Right atrium auricular region (tissue), 2 donors: ENCODE measurements at places on chromosomes 12 and 14. TPM values are rescaled to one million over a fixed set of nuclear protein-coding genes. Genes with fewer than 3 reads are reported as not detected.

DNA sequence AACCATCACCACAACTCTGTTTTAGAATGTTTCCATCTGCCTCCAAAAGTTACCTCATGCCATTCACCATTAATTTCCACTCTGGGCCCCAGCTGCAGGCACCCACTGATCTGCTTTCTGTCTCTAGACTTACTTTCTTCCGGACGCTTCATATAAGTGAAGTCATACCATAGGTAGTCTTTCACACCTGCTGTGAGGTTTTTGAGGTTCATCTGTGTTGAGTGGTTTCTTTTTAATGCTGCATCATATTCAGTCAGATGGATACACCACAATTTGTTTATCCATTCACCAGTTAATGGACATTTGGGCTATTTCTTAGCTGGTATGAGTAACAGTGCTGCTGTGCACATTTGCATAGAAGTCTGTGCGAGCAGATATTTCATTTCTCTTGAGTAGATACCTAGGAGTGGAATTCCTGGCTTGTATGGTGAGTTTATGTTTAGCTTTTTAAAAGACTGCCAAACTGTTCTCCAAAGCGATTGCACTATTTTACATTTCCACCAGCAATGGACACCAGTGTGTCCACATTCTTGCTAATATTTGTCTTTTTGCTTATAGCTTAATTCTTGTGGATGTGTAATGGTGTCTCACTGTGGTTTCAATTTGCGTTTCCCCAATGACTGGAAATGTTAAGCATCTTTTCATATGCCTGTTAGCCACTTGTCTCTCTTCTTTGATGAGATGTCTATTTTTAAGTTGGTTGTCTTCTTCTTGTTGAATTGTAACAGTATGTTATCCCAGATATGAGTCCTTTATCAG is 48.3 kb downstream of the ZFYVE21 start:
- no peaks in the 10 kb centered on the region for H3K27me3 ChIP-seq
- no peak for DNase-seq
- H3K4me3 ChIP-seq: no peak overlapping the region
- H3K36me3 ChIP-seq: peaks cover 18% of the 10 kb centered on the region
- H3K4me1 ChIP-seq: no peaks in the 10 kb centered on the region

DNA sequence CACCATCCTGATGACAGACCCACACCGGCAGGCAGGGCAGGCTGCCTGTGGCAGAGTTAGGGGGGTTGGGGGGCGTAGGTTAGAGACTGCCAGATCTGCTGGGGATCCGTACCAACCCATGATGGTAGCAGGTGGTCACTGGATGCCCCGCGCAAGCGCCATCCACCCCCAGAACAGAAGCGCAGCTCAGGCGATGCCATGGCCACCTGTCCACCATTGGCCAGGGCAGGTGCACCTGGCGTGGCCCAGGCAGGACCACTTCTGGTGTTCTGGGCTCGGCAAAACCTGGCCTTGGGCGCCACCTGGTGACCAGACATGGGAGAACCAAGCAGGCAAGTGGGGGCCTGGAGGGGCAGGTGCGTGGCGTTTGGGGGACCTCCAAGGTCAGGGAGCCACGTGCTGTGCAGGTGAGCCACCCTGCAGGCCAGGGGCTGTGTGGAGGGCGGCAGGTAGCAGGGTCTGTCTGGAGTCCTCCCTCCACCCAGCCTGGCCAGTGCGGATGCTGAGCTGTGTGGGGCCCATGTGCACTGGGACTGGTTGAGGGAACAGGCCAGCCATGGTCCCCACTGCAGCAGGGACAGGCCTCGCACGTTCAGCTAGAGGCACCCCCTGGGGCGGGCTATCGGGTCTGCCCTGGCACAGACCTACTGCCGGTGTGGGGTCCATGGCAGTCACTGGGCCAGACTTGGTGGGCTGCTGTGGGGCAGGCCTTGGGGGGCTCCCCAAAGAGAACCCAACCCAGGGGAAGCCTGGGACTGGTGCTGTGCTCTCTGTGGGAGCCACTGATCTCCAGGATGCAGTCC is 15.6 kb downstream of the BAG5 start:
- H3K36me3 ChIP-seq: no peaks in the 10 kb centered on the region
- H3K4me3 ChIP-seq: no peak overlapping the region
- no peaks in the 10 kb centered on the region for H3K4me1 ChIP-seq
- no peak overlapping the region for H3K27ac ChIP-seq
- no peaks in the 10 kb centered on the region for H3K27me3 ChIP-seq

DNA sequence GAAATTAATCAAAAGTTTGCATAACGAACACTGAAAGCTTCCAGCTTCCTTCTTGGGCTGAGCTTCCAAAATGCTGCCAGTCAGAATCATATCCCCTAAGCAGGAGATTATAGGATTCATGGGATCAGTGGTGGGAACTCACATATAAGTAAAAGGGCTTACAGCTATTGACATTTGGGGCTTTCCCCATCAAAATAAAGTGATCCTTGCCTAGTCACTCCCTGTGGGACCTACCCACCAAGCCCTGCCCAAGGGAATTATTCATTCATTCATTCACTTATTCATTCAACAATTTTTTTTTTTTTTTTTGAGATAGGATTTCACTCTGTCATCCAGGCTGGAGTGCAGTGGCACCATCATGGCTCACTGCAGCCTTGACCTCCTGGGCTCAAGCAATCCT is 47.5 kb upstream of the NR1H4 start:
- no peak overlapping the region for H3K4me3 ChIP-seq
- H3K27me3 ChIP-seq: no peaks in the 10 kb centered on the region
- no peaks in the 10 kb centered on the region for H3K4me1 ChIP-seq
- DNase-seq: no peak
- H3K36me3 ChIP-seq: no peaks in the 10 kb centered on the region

GRCh38 chr12:96400631-96401075 is 414 bp upstream of the CDK17 start:
- no peak for DNase-seq
- H3K36me3 ChIP-seq: no peaks in the 10 kb centered on the region
- H3K4me3 ChIP-seq: peak overlapping the region; percentile 97
- H3K4me1 ChIP-seq: peaks cover 23% of the 10 kb centered on the region
- H3K27ac ChIP-seq: peak overlapping the region; percentile 99

DNA sequence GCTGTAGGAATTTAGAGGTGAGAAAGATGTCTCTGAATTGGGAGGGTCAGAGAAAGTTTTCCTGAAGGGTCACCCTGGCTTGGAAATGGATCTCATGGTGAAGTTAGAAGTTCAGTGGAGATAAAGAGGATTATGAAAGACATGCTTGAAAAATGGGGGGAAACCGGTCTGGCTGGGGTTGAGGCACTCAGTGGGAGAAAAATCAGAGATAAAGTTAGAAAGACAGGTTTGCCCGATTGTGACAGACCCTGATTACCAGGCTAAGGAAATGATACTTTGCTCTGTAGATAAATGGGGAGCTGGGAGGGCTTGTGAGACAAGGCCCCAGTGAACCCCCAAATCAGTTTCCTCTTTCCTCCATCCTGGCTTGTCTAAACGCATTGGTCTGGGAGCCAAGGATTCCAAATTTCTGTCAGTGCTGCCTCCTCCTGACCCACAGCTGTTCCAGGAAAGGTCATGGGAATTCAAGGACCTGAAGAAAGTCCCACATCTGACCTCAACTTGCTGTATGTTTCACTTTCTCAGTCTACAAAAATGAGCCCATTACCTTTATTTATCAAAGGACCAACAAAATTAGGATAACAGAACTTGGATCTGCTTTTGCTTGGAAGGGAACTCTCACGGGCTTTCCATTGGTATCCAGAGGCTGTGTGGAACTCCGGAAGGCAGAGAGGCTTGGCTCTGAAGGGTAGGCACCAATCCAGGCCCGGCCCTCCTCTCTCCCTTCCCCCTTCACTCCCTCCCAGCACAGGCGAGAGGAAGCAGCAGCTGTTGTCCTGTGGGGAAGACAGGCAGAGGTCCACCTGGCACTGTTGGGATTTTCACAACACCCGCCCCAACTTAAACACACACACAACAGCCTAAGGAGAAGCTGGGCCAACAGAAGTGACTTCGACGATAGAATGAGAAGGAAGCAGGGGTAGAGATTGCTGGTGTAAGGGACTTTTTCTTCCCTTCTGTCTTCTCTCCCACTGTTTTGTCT is 3.4 kb upstream of the RNASE7 start:
- H3K27ac ChIP-seq: peak overlapping the region; percentile 67
- H3K4me1 ChIP-seq: peaks cover 36% of the 10 kb centered on the region
- no peaks in the 10 kb centered on the region for H3K27me3 ChIP-seq

DNA sequence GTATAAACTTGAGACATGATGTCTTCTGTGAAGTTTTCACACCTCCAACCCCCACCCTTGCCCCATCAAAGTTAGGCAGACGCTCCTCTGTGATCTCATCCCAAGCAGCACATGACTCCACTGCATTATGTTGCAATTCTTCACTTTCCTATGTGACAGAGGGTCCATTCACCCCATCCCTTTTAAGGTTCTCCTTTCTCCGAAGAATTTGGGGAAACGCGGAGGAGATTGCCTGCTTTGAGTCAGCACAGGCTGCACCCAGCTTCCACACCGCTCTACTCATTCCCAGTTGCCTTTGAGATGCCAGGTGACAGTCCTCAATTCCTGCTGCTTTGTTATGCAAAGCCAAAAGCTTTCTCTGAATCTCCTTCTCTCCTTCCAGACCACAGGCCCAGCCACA is 61.8 kb downstream of the PHLDA1 start:
- H3K27ac ChIP-seq: no peak overlapping the region
- no peak for DNase-seq
- H3K36me3 ChIP-seq: no peaks in the 10 kb centered on the region
- no peaks in the 10 kb centered on the region for H3K4me1 ChIP-seq
- H3K4me3 ChIP-seq: no peak overlapping the region
- H3K27me3 ChIP-seq: no peaks in the 10 kb centered on the region

DNA sequence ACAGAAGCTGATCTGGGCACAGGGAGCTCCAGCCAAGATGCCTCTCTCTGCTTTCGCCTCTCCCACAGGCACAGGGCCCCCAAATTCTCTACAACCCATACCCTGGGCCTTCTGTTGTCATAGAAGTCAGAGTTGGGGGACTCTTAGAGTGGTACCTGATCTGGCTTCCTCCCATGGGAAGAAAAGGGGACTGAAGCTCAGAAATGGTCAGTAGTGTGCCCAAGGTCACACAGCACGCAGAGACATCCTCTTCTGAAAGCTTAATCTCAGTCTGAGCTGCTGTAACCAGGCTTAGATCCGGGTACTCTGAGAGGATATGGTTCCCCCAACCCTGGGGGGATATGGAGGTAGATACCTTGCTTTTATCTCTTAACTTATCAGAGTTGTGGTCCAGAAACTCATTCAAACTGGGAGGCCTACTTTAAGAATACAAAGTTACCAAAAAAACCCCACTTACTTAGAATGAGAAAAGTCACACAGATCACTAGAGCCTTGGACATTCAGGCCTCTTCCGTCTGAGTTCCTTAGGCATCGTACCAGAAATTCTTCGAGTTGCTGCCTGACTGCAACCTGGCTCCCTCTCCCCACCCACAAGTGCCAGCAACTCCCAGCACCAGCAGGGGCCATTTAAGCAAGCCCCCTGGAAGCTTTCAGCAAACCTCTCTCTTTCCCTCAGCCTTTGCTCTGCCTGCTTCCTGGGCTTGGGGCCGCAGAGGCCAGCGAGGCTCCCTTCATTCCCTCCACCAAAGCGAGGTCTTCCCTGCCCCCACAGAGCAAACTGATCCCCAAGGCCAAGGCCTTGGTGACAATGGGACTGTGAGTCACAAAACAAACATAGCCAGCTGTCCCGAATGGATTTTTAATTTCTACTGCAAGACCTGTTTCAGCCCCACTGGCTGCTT is 13.9 kb downstream of the KRT7 start:
- no peaks in the 10 kb centered on the region for H3K36me3 ChIP-seq
- H3K27ac ChIP-seq: no peak overlapping the region
- no peaks in the 10 kb centered on the region for H3K27me3 ChIP-seq

- H3K4me3 ChIP-seq: no peak overlapping the region
- H3K4me1 ChIP-seq: peaks cover 5% of the 10 kb centered on the region
- H3K27ac ChIP-seq: no peak overlapping the region
- no peak for DNase-seq
- no peaks in the 10 kb centered on the region for H3K36me3 ChIP-seq
- H3K27me3 ChIP-seq: no peaks in the 10 kb centered on the region
These were observed 36.6 kb upstream of the OR5AU1 start for GRCh38 chr14:21192447-21192822.

DNA sequence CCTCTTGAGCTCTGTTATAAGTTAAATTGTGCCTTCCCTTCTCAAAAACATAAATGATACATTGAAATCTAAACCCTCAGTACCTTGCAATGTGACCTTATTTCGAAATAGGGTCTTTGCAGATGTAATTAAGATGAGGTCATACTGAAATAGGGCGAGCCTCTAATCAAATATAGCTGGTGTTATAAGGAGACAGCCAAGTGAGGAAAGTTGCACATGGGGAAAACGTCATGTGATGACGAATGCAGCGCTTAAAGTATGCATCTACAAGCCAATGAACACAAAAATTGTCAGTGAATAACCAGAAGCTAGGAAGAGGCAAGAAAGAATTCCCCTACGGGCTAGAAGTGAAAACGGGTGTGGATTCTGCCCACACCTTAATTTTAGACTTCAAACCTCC is 305.2 kb upstream of the FOXG1 start:
- H3K36me3 ChIP-seq: no peaks in the 10 kb centered on the region
- no peaks in the 10 kb centered on the region for H3K4me1 ChIP-seq
- no peak overlapping the region for H3K4me3 ChIP-seq
- no peak for DNase-seq
- no peaks in the 10 kb centered on the region for H3K27me3 ChIP-seq
- no peak overlapping the region for H3K27ac ChIP-seq

GRCh38 chr12:106227641-106228319 is 20.0 kb downstream of the CKAP4 start:
- no peaks in the 10 kb centered on the region for H3K36me3 ChIP-seq
- no peaks in the 10 kb centered on the region for H3K27me3 ChIP-seq
- H3K4me1 ChIP-seq: peaks cover 19% of the 10 kb centered on the region
- DNase-seq: peak; percentile 80
- no peak overlapping the region for H3K4me3 ChIP-seq

DNA sequence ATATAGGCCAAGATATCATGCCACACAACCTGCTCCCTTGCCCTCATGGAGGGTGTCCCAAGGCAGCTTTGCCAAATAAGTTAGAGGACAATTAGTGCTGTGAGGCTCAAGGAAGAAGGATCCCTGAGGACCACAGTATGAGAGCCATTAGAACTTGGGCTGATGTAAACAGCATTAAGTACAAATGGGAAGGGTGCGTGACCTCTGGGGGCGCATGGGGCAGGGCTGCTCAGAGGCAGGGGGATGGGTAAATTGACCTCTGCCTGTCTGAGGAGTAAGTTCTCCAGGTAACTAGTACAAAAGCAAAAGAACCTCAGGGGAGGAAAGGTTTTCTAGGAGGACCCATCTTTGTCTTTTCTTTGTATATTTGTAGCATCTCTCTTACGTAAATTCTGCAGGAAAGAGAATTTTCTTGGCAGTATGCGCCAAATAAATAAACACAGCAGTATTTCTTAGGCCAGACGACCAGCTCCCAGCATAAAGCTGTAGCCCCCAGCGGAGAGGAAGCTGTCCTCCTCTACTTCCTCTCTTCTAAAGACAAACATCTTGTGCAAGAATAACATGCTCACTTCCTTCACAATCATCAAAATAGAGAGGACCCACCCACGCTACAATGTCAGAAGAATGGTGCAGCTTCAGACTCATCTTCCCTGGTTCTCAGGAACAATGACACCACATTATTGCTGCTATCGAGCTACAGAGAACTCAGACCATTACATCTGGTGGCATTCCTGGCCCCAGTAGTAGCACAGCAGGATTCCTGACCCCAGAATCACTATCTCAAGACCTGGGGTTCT is 16.4 kb upstream of the VWF start:
- H3K27me3 ChIP-seq: no peaks in the 10 kb centered on the region
- DNase-seq: no peak
- H3K27ac ChIP-seq: peak overlapping the region; percentile 50
- H3K36me3 ChIP-seq: no peaks in the 10 kb centered on the region

The SLC24A4 gene
- 0.04 TPM for total RNA-seq

The AQP2 gene
- not detected for total RNA-seq

The TAOK3 gene
- 18.1 TPM for total RNA-seq

The PMCH gene
- total RNA-seq: not detected

The EML1 gene
- 28.3 TPM for total RNA-seq
